ENCODE measurements at places on chromosomes 1 and 21.

DNA sequence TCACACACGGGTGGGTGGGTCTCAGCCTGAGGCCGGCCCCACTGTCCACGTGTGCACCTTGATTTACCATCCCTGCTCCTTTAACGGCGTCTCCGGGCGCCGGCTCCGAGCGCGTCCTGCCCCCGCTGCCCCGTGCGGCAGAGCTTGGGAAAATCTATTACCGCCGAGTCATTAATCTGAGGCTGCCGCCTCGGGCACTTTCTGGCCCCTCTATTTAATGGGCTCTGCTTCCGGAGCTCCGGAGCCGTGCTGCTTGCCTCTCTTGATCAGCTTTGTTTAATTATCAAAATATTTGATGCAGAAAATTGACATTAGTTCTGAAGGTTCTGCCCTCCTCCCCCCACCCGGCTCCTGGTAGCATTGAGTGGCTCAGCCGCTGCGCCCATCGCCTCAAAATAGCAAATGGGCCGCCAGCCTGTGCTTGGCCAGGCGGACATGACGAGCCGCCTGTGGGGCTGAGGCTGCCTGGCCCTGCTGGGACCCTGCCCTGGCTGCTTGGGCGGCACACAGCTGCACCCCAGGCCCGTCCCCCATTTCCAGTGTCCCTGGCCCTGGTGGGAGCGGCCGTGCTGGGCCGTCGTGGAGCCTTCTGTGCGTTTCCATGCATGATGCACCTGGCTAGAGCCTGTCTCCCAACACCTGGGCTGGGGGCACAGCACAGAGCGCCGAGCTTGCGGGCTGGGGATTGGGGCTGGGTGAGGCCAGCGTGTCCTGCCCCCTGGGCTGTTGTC is 81.6 kb upstream of the TTC34 start:
- DNase-seq = no peak

DNA sequence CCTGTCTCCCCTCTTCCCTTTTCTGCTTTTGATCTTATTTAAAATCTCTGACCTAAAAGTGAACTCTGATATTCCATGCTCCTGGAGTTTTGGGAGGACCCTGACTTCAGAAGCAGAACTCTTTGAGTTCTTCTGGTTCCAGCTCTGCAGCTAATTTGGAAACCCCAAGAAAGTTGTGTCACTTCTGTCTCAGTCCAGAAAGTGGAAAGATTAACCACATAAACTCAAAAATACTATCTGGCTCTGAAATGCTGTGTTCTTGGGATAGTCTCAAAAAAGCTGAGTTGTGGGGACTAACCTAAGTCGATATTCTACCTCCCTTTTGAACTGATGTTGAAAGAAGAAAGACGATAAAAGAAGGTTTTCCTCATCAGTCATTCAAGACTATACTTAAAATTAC is 59.8 kb downstream of the ITPKB start:
- DNase-seq = no peak

GRCh38 chr1:248778906-248779305 is 23.3 kb upstream of the LYPD8 start:
- DNase-seq = no peak

- DNase-seq = no peak
These were observed 70.8 kb downstream of the TIAM1 start for GRCh38 chr21:31273278-31273677.

DNA sequence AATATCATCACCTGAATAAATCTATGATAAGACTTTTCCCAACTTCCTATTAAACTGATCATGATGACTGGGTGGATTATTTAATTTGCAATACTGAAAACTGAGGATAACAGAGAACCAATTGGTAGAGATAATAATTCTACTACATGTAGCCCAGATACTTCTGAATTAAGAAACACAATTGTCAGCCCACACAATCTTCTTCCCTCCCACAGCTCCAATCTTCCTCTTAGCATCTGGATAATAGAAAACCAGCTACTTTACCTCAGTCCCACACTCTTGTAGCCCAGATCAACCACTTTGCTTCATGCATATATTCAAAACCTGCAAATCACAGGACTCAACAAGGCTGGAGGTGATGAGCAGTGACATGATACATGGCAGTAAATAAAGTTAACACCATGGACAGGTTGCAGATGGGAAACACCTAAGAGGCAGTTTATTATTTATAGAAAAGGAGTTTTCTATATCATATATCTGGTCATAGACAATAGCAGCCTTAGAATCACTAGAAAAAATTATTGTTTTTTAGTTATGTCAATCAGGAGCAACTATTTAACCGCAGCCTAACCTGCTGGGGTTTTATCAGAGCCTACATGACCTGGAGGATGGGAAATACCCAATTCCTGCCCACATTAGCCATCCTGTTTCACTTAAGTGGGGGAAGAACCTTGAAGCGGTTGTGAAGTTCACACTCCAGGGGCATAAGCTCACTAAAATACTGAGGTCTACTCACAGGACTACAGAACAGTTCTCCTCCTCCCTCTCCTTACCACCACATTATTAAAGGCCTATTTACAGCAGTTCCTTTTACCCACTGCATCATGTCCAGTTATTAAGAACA is 16.7 kb downstream of the FRRS1 start:
- no peak for DNase-seq

GRCh38 chr1:51234721-51235425 is 1.2 kb upstream of the RNF11 start:
- peak; percentile 75 for DNase-seq

DNA sequence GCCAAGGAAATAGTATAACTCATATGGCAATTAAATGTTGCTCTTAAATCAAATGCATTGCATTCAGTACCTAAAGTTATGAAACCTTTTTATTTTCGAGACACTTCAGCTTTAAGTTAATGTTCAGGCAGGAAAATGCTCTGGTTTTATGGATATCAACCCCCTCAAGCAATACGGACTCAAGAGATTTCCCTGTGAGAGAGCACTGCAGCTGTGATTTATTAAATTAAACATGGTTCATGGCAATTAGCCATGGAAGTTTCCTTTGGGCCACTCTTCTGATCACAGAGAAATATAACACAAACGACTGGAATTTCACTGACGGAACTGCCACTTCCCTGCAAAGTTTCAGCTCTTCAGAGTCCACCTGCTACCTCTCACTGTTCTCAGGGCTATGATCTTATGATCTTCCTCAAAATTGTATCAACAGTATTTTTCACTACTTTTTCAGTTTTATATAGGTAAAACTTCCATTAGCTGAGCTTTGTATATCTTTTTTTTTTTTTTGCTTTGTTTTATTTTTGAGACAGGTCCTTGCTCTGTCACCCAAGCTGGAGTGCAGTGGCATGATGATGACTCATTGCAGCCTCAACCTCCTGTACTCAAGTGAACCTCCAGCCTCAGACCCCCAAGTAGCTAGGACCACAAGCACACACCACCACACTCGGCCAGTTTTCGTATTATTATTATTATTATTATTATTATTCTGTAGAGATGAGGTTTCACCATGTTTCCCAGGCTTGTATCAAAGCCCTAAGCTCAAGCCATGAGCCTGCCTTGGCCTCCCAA is 923.1 kb upstream of the TMPRSS15 start:
- DNase-seq = no peak

GRCh38 chr1:59453297-59453968 is 156.5 kb downstream of the FGGY start:
- no peak for DNase-seq

GRCh38 chr1:116367256-116367945 is 5.6 kb upstream of the ATP1A1 start:
- no peak for DNase-seq

- no peak for DNase-seq
These were observed 47.7 kb upstream of the DNASE2B start for GRCh38 chr1:84350550-84350949.

- no peak for DNase-seq
These were observed 27.3 kb downstream of the COL6A2 start for GRCh38 chr21:46124926-46125845.

- DNase-seq = no peak
These were observed at the start of gene C4BPA for GRCh38 chr1:207103892-207104373. Gene C4BPA, plus strand, starts transcription at chr1:207104233. Its CDS starts 8,793 bp downstream, at chr1:207113026.

- no peak for DNase-seq
These were observed 161.1 kb downstream of the PIGK start for GRCh38 chr1:77057994-77058585.

DNA sequence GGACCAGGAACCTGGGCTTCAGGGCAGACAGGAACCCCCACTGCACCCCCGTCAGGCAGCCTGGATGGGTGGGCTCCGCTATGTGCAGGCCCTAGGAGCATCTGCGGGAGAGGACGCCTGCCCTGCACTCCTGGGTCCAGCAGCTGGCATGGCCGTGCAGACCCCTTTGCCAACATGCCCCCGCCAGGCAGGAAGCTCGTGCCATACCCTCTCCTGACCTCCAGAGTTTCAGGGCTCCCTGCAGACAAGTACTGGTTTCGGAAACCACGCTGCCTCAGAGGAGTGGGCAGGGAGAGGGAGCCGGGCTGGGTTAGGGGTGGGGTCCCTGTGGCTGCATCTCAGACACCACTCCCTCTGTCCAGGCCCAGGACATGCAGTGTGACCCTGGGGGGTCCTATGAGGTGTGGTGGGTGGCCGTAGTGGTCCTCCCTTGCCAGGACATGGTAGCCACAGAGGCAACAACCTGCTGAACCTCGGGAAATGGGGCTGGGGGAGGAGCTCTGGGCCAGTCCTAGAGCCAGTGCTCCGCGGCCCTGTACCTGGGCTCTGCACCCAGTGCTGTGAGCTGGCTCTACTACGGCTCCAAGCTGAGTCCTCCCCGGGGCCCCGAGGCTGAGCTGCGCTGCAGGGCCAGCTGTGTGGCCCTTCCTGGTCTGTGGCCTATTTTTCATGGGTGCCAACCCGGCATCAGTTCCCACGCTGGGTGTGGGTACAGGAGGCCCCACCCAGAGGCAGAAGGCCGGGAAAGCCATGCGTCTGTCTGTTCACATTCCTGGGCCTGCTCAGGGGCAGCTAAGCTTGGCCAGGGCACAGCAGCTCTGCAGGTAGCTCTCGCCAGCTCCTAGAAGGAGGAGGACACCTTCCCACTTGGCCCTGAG is 1.4 kb downstream of the PLEKHN1 start:
- DNase-seq = no peak

- peak; percentile 18 for DNase-seq
These were observed 88.0 kb upstream of the ZNF648 start for GRCh38 chr1:182149411-182149965.

- DNase-seq = no peak
These were observed 973 bp downstream of the C1orf74 start for GRCh38 chr1:209783386-209783785.

GRCh38 chr1:235108185-235108593 is 20.4 kb downstream of the TOMM20 start:
- DNase-seq = no peak

GRCh38 chr1:13730751-13731482 is 30.9 kb downstream of the PRDM2 start:
- DNase-seq = peak; percentile 30

DNA sequence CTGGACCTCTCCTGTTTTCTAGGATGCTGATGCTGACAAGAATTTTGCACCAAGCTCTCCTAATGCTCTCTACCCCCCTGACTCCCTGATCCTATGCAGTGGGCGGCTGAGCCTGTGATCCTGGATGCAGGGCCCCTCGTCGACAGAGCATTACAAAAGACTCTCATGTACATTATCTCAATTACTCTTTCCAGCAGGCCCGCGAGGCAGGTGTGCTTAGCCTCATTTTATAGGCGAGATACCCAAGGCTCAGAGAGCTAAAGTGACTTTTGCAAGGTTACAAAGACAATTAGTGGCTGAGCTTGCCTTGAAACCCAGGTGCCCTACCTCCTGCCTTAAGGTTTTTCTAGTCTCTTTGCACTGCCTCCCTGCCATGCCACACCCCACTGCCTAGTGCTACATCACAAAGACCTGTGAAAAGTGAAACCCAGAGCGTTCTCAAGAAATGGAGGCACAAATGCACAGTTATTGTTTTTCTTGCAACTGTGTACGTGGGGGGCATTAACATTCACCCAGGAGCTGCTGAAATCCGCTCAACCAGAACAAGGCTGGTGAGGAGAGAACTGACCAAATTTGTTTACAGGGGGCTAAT is 10.0 kb upstream of the C8A start:
- no peak for DNase-seq

DNA sequence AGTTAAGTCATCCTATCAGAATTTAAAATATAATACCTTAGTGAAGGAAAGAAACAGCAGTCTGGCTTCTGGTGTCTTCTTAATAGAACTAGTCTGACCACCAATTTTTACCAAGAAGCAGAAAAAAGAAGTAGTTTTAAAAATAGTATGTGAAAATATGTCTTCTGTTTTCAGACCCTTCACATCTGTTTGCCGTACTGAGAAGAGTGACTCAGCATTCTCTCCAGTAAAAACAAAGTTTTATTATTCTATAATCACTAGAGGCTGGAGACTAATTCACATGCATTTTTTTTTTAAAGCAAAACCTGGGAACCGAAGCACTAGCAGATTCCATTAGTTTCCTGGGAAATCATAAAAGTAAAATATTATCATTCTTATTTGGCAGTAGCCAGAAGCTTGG is 163.8 kb downstream of the COL24A1 start:
- peak; percentile 79 for DNase-seq

DNA sequence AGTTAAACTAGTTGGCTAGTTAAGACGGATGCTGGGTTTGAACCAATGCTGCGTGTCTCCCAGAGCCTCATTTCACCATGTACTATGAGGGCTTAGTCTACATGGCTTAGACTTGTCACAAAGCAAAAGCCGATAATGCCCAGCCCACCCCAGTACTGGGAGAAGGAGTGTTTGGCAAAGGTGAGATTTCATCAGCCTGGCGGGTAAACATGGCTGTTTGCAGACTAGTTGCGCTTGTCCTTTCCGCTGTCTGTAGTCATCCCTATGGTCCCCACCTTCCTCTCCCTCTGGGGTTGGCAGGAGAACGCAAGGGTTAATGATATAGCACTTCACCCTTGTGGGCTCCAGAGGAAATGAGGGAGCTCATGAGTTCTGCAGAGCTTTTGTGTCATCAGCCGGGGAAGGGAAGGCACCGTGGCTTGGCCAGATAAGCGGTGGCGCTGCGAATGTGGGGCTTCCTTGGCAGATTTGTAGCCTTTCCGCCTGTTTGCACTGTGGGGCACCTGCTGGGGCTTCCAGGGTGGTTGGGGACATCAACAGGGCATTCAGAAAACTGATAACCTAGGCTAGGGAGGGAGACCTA is 29.2 kb downstream of the SOX13 start:
- DNase-seq = no peak

GRCh38 chr21:32423320-32424190 is 11.0 kb downstream of the EVA1C start:
- peak; percentile 83 for DNase-seq

GRCh38 chr1:21192871-21193270 is 16.2 kb upstream of the EIF4G3 start:
- no peak for DNase-seq

DNA sequence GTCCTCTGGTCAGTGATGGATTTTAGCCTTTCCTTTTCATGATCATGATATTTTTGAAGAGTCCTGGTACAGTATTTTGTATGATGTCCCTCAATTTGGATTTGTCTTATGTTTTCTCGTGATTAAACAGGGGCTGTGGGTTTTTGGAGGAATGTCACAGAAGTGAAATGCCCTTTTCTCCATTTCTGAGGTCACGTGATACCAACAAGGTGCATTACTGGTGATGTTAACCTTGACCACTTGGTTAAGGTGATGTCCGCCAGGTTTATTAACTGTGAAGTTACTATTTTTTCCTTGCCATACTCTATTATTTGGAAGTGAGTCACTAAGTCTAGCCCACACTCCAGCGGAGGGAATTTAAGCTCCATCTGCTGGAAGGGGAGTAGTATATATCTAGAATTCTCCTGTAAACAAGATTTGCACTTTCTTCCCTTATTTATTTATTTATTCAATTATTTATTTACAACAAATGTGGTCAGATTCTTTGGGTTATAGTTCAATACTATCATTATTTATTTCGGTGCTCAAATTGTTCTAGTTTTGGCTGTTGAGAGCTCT is 123.4 kb downstream of the HIVEP3 start:
- DNase-seq = peak; percentile 69

Data from fibroblast of skin of scalp (primary cell).